CD4-positive, CD25-positive, alpha-beta regulatory T cell (primary cell): ENCODE measurements at places on chromosomes 4 and X. TPM values are rescaled to one million over a fixed set of nuclear protein-coding genes. Genes with fewer than 3 reads are reported as not detected.

- no peak for DNase-seq
Observed at GRCh38 chr4:46441136-46441859, 51.4 kb upstream of the GABRA2 start.

DNA sequence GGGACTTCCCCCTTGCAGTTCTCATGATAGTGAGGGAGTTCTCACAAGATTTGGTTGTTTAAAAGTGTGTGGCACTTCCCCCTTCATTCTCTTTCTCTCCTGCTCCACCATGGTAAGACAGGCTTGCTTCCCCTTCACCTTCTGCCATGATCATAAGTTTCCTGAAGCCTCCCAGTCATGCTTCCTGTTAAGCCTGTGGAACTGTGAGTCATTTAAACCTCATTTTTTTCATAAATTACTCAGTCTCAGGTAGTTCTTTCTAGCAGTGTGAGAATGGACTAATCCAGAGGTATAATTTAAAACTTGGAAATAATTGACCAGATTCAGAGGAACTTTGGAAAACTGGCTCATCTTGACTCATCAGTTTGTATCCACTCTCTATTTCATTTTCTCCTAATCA lies 129.0 kb downstream of the TMEM47 start:
- DNase-seq: no peak

DNA sequence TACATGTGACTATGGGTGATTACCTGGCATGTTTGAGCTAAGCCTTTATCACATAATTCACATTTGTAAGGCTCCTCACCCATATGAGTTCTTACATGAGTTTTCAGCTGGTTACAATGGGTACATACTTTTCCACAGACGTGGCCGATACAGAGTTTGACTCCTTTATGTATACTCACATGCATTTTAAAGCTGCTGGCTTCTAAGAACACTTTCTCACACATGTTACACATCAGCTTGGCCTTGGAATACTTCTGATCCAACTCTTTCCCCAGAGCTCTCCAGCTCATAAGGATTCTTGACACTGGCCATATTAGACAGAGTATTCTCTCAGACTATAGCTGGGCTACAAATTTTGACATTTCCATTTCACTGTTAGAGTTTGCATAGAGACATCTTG lies 66.3 kb downstream of the TAB3 start:
- DNase-seq: no peak

GRCh38 chr4:169493164-169493524 lies 119.2 kb downstream of the NEK1 start:
- DNase-seq: no peak

- DNase-seq: no peak
Observed at GRCh38 chr4:78520808-78521226, 30.8 kb upstream of the ANXA3 start.

DNA sequence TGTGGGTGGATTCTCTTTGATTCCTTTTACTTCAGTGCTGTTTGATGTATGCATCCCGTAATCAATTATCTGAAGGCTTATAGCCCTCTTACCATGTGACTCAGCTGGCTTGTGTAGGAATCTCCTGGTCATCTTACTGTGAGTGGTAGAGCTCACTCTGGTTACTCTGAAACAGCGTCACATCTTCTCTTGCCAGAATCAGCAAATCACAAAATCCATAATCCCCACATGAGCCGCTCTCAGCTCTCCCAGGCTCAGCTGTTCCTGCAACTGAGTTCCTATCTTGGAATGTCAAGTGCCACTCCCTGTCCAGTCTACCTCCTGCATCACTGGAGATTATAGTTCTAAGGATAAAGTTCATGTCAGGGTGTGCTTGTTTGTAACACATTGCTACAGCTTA lies 278.0 kb downstream of the FBXO8 start:
- DNase-seq: no peak

DNA sequence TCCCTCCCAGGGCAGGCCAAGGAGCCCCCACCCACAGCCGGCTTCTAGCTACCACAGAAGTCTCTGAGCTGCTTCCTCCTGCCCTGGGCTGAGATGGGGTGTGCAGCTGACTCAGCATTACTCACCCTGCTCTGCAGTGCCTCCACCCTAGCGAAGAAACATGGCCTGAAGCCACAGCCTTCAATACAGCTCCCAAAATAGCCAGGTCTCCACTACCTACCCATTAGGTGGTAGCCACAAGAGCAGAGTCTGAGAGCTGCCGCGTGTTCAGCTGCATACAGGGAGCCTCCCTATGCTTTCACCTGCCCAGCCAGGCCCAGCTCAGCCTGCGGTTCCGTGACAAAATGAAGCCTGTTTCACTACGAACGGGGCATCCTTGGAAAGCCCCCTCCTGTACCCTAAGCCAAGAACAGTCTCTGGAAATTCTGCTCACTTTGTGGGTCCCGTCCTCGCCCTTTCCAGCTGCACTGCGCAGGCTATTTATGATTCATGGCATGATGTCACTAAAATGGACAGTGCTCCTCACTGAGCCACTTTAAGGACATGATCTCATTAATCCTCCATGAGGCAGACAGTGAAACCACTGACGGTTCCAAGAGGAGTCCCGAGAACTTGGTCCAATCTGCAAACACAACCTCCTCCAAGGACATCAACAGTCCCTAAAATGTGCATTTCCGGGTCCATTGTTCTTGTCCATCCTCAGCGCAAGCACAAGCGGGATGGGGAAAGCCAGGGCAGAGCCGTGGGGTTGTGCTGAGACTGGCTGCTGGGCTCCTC lies 20.2 kb downstream of the WDR1 start:
- DNase-seq: peak; percentile 43

- DNase-seq: no peak
Observed at GRCh38 chrX:23871905-23872546, 35.7 kb downstream of the APOO start.

GRCh38 chrX:42096265-42096920 lies 173.0 kb upstream of the CASK start:
- DNase-seq: no peak

- no peak for DNase-seq
Observed at GRCh38 chr4:185139736-185140135, 3.3 kb upstream of the SLC25A4 start.

DNA sequence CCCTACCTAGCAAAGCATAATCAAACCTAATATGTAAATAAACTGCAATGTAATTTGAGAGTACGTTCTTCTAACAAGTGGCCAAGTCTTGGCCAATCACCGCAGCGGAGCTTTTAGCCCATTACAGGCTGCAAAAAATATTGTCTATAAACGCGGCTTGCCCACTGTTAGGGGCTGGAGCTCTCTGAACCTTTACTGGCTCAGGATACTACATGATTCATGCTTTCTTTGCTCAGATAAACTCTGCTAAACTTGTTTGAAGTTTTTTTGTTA lies 990 bp upstream of the HADH start:
- DNase-seq: no peak

GRCh38 chr4:186730621-186731020 lies 7.0 kb upstream of the FAT1 start:
- no peak for DNase-seq

GRCh38 chr4:184288451-184289178 lies 70.9 kb upstream of the ENPP6 start:
- DNase-seq: no peak

GRCh38 chr4:60945641-60946040 lies 254.5 kb upstream of the ADGRL3 start:
- no peak for DNase-seq

XAGE1A gene
- total RNA-seq: not detected

CTAG1B gene
- total RNA-seq: not detected

FGF2 gene
- total RNA-seq: not detected
